D721Med (cell line): ENCODE measurements at places on chromosomes 6 and 20.

- no peak for DNase-seq
These were observed 9.0 kb downstream of the DYNLT1 start for GRCh38 chr6:158635427-158636073.

DNA sequence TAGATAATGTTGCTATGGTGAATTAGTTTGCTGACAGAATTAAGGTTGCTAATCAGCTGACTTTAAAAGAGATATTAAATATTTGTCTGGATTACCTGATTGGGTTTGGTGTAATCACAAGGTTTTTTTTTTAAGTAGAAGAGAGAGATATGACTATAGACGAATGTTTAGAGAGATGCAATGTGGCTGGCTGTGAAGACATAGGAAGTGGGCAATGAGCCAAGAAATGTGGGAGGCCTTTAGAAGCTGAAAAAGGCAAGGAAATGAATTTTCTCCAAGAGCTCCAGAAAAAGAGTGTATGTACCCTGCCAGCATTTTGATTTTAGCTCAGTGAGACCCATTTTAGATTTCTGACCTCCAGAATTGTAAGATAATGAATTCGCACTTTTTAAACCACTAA is 598.3 kb downstream of the PKHD1 start:
- no peak for DNase-seq

GRCh38 chr6:169250660-169251059 is 3.0 kb downstream of the THBS2 start:
- DNase-seq, result no peak

DNA sequence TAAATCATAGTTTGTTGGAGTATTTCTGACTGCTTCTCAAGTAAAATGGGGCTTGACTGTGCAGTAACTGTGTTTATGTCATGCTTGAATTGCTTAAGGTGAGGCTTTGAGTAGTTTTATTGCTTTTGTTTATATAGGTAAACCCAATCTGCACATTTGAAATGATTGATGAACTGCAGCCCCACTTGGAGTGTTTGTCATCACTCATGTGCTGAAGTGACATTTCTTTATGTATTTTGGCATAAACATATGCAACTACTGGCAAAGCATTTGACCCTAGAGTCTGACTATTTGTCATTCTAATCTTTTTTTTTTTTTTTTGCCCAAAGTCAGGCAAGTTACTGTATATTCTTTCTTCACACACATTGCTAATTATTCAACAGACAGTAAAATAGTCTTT is 491.4 kb upstream of the POU3F2 start:
- DNase-seq, result no peak

GRCh38 chr6:24069526-24069925 is 56.5 kb upstream of the NRSN1 start:
- no peak for DNase-seq

DNA sequence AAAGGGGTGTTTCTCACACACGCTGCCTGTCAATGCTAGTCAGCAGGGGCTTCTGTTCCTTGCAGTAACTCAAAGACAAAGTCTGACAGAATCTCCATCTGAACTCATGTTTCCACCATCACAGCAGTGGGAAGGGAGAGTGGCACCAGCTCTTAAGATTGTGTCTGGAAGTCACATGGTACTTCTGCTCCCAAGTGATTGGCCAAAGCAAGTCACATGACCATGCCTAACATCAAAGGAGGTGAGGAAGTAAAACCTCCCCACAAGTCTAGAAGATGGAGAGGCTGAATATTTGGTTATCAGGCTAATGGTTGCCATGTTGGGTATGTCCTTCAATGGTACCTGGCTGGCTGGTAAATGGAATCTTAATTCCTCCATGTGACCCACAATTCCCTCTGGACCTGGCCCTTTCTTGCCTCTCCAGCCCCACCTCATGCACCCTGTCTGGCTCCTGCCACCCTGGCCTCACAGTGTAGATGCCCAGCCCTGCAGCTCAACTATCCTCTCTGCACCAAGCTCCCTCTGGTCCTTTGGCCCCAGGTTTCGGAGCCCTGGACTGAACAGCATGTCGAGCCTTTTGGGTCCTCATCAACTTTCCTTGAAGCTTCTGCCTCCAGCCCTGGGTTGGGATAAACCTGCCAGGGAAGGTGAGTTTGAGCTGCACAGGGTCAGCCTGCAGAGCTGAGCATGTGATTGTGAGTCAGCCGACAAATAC is 51.0 kb upstream of the PMEPA1 start:
- DNase-seq, result no peak

DNA sequence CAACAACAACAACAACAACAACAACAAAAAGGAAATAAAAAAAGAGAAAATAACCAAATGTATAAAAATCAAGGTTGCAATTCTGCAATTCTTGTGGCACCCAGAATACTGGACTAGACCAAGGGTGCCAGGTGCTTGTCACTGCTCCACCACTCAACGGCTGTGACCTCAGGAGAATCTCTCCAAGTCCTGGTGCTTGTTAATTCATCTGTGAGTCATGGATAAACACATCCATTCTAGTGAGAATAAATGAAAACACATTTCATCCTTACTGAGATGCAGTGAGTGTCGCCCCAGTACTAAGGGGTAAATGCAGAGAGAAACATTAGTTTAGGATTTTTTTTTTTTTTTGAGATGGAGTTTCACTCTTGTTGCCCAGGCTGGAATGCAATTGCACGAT is 32.0 kb downstream of the HLA-C start:
- no peak for DNase-seq

GRCh38 chr6:54002116-54002515 is 109.1 kb upstream of the MLIP start:
- DNase-seq, result no peak

DNA sequence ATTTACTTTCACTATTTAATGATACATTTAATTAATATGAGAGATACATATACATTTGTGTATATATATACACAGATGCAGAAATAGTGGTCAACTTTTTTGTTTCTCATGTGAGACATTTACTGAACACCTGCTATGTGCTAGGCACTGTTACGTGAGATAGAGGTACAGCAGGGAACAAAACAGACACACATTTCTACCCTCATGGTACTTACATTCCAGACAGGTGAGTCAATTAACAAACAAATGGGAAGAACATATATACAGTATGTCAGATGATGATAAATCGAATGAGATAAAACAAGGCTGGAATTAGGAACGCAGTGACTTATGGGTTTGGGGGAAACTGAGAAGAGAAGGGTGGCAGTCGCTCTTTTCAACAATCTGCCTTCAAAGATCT is 5.1 kb downstream of the TFB1M start:
- no peak for DNase-seq

- no peak for DNase-seq
These were observed 186.5 kb downstream of the SCP2D1 start for GRCh38 chr20:19000078-19000477.

- DNase-seq, result no peak
These were observed 86.6 kb downstream of the ECT2L start for GRCh38 chr6:138882369-138883017.

GRCh38 chr20:58959652-58960051 is 21.4 kb upstream of the NELFCD start:
- DNase-seq, result no peak

GRCh38 chr6:113690281-113691259 is 166.6 kb upstream of the MARCKS start:
- DNase-seq, result no peak

GRCh38 chr6:136520517-136520916 is 29.7 kb downstream of the MAP7 start:
- DNase-seq, result no peak

GRCh38 chr6:48567016-48567415 is 456.0 kb upstream of the PTCHD4 start:
- no peak for DNase-seq

- DNase-seq, result no peak
These were observed 16.6 kb downstream of the MCM9 start for GRCh38 chr6:118918329-118918725.

- no peak for DNase-seq
These were observed 62.6 kb downstream of the NPEPL1 start for GRCh38 chr20:58755062-58755697.

- no peak for DNase-seq
These were observed 150.1 kb downstream of the ELOVL4 start for GRCh38 chr6:79797163-79797764.

DNA sequence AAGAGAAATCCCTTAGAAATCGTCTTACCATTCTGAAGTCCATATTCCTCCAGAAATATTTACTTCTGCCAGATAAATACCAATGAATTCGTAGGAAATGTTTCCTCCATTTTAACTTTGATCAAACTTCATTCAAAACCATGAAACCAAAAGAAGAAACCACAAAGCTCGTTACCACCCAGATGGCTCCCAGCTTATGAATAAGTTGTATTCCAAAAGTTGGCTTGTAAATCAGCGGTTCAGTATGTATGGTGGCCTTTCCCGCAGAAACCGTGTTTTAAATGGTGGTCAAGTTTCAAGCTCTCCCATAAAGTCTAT is 73.6 kb upstream of the RIPOR2 start:
- DNase-seq, result no peak

DNA sequence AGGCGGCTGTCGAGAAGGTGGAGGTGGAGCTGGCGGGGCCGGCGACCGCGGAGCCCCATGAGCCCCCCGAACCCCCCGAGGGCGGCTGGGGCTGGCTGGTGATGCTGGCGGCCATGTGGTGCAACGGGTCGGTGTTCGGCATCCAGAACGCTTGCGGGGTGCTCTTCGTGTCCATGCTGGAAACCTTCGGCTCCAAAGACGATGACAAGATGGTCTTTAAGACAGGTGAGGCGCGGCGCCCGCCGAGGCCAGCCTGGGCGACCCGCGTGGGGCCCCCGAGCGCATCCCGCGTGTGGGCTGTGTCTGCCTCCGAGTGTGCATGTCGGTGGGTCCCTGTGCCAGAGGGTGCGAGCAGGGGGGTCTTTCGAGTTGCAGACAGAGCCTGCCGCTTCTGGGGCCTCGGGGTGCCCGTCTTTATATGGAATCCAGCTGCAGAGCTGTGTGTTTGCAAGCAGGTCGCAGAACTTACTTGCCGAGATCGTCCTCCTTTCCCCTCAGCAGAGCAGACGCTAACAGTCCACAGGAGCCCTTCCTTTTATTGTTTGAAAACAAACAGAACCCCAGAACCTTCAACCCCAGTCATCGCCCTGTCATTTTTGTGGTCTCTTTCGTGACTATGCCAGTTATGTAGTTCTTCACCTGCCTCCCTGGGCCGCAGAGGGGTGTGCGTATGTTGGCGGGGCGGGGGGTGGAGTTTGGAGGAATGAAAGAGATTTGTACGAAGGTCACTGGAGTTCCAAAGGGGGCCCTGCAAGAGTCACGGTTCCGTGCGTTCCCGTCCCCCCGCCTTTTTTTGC is 766 bp downstream of the SLC16A10 start:
- DNase-seq, result no peak

GRCh38 chr20:6384956-6385486 is 262.2 kb upstream of the FERMT1 start:
- DNase-seq, result no peak

DNA sequence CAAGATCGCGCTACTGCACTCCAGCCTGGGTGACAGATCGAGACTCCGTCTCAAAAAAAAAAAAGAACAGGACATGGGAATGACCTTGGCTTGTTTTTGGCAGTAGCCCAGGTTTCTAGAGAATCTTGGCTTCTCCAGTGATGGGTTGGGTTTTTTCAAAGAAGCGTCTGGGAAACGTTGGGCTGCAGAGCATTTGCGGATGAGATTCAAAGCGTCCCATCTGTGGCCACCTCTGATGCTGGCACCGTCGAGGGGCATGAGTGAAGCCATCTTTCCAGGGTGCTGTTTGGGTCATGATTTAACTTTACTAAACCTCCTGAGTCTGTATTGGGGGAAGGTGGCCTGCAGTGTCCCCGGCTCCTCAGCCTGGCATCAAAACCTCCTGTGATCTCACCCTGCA is 43.2 kb upstream of the SRF start:
- DNase-seq, result no peak

DNA sequence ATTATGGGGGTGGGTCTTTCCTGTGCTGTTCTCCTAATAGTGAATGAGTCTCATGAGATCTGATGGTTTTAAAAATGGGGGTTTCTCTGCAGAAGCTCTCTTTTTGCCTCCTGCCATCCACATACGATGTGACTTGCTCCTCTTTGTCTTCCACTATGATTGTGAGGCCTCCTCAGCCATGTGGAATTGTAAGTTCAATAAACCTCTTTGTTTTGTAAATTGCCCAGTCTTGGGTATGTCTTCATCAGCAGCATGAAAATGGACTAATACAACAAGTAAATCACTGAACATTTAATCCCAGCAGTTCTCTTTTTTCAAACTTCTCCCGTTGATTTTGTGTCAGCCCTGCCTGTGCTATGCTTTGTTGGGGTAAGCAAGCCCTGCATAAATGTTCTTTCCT is 95.2 kb downstream of the FAM217A start:
- no peak for DNase-seq

- no peak for DNase-seq
These were observed 269.6 kb downstream of the GRIK2 start for GRCh38 chr6:101663100-101663499.

DNA sequence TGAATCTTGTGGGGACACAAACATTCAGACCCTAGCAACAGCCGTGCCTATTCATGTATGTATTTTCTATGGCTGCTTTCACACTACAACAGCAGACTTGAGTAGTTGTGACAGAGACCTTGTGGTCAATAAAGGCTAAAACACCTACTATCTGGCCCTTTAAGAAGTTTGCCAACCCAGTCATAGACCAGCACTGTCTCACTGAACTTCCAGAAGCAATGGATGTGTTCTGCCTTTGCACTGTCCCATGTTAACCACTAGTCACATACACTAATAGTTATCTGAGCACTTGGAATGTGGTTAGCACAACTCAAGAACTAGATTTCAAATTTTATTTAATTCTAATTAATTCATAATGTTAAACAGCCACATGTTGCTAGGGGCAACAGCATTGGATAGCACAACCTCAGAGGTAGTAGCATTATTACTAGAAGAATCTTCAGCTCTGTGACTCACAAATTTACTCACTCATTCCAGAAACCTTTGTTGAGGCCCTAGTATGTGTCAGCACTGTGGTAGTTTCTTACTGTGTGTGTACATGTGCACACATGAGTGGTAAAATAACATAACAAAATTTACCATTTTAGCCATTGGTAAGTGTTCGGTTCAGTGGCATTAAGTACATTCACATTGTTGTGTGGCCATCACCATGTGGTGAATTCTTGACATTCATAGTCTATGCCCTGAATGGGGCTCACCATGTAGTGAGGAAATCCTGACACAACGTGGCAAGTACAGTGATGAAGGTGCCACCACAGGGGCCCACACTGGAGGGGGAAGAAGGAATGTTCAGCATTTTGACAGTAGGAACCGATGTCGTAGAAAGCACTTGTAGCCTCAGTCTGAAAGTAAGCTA is 107.3 kb downstream of the CEP57L1 start:
- DNase-seq, result no peak

GRCh38 chr20:45416917-45417316 is 976 bp downstream of the PIGT start:
- no peak for DNase-seq

GRCh38 chr6:85669735-85670194 is 27.1 kb upstream of the SYNCRIP start:
- DNase-seq, result no peak

GRCh38 chr6:39594285-39594684 is 130.9 kb downstream of the KIF6 start:
- no peak for DNase-seq

GRCh38 chr20:39268981-39269461 is 306.9 kb downstream of the DHX35 start:
- DNase-seq, result peak; percentile 25
